ENCODE measurements at places on chromosomes 5 and 9. TPM values are rescaled to one million over a fixed set of nuclear protein-coding genes. Genes with fewer than 3 reads are reported as not detected.

DNA sequence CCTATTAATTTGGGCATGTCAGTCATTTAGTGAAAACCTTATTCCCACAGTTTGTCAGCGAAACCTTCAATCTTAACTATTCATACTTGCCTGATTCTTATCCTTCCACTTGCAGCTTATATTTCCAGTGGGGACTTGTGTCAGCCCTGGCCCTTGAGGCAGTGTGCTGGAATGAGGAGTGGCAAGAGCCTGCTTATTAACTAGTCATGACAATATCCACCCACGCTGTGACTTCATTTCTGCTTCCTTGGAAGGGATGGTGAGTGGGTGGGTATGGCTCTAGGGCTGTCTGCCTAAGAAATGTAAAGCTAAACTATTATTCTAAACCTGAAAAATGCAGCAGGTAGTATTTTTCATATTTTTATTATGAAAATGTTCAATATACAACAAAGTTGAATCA is 34.0 kb upstream of the LURAP1L start:
- H3K27ac ChIP-seq, result no peak overlapping the region
- H3K4me1 ChIP-seq, result no peaks in the 10 kb centered on the region
- H3K27me3 ChIP-seq, result no peaks in the 10 kb centered on the region

DNA sequence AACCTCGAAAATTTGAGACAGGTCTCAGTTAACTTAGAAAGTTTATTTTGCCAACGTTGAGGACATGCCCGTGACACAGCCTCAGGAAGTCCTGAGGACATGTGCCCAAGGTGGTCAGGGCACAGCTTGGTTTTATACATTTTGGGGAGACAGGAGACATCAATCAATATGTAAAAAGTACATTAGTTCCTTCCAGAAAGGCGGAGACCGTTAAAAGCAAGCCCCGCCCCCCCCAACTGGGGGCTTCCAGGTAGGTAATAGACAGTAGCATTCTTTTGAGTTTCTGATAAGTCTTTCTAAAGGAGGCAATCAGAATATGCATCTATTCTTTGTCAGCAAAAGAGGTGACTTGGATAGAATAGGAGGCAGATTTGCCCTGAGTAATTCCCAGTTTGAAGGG is 599 bp upstream of the MOCS2 start:
- H3K4me1 ChIP-seq, result peaks cover 47% of the 10 kb centered on the region
- peak overlapping the region; percentile 99 for H3K4me3 ChIP-seq
- DNase-seq, result no peak
- no peaks in the 10 kb centered on the region for H3K27me3 ChIP-seq
- peaks cover 3% of the 10 kb centered on the region for H3K36me3 ChIP-seq

The KIF24 gene
- total RNA-seq, result 5.8 TPM

- H3K4me1 ChIP-seq, result no peaks in the 10 kb centered on the region
- no peaks in the 10 kb centered on the region for H3K36me3 ChIP-seq
- DNase-seq, result no peak
- peaks cover 25% of the 10 kb centered on the region for H3K27me3 ChIP-seq
Observed at GRCh38 chr5:174306345-174307030, 261.0 kb downstream of the NSG2 start.

GRCh38 chr9:137772281-137772873 is 105.2 kb upstream of the CACNA1B start:
- H3K4me1 ChIP-seq, result no peaks in the 10 kb centered on the region
- H3K27me3 ChIP-seq, result no peaks in the 10 kb centered on the region
- H3K4me3 ChIP-seq, result no peak overlapping the region
- H3K27ac ChIP-seq, result no peak overlapping the region

The TXN gene
- 220 TPM for total RNA-seq

DNA sequence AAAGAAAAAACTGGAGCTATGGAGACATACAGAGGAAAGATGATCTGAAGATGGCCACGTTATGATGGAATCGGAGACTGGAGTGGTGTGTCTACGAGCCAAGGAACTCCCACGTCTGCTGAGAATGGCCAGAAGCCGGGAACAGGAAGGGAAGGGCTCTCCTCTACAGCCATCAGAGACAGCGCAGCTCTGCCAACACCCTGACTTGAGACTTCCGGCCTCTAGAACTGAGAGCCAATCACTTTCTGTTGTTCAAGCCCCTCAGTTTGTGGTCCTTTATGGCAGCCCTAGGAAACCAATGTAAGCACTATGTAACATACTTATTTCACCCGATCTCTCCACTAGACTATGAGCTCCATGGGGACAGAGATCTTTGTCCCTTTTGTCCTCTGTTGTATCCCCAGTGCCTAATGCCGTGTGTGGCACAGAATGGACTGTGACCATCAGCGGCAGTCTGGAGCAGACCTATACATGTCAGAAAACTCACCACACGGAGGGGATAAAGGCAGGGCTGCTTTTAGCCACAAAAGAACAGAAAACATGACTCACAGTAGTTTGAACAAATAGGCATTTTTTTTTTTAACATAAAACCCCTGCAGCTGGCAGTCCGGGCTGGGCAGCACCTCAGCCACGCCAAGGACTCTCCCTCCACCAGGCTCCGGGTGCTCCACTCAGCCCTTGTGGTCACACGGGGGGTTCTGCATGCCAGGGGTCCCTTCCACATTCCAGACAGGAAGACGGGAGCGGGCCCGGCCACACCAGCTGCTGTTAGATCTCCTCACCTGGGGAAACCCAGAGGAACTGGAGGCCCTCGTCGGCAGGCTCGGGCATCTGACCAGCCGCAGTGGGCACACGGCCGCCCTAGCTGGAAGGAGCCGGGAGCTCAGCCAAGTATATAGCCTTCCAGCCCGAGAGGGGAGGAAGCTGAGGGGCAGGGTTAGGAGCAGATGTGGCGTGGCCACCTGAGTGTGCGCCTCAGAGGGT is 16.1 kb upstream of the MXD3 start:
- peaks cover 8% of the 10 kb centered on the region for H3K36me3 ChIP-seq
- H3K27ac ChIP-seq, result no peak overlapping the region
- H3K27me3 ChIP-seq, result no peaks in the 10 kb centered on the region
- peak overlapping the region; percentile 10 for H3K4me3 ChIP-seq
- peak; percentile 37 for DNase-seq
- peaks cover 31% of the 10 kb centered on the region for H3K4me1 ChIP-seq

DNA sequence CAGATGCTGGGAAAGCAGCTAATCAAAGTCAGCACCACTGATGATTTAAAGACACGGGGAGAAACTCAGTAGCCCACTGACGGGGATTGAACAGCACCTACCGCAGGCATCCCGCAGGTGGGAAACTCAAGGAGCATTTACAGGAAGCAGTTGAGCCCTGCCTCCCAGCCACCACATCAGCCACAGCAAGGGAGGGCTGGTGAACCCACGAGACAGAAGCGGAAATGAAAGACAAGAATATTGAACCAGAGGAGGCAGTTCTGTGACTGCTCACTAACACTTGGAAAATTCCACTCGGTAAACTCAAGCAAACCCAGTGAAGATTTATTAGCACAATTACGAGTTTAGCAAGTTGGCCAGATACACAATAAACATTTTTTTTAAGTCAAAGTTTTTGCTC is 10.6 kb upstream of the FAM163B start:
- H3K27ac ChIP-seq, result no peak overlapping the region
- no peaks in the 10 kb centered on the region for H3K36me3 ChIP-seq
- no peaks in the 10 kb centered on the region for H3K27me3 ChIP-seq
- peak; percentile 42 for DNase-seq

The GABBR2 gene
- total RNA-seq, result not detected

The SPATA31A5 gene
- not detected for total RNA-seq

DNA sequence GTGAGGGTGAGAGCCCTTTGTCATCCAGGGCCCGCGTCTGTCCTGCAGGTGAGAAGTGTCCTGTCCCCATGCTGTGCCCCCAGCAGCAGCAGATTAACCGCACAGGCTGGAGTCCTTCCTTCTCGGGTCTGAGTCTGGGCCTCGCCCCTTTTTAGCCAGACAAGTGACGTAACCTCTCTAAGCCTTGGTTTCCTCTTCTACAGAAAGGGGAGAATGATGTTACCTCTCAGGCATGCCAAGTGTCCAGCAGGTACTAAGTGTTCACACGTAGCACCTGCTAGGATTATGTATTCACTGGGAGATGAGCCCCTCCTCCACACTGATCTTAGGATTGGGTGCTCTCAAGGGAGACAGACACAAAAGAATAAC is 6.9 kb downstream of the NEURL1B start:
- no peaks in the 10 kb centered on the region for H3K36me3 ChIP-seq
- H3K4me3 ChIP-seq, result no peak overlapping the region
- peaks cover 14% of the 10 kb centered on the region for H3K27me3 ChIP-seq

The SOHLH1 gene
- not detected for total RNA-seq

The DPM2 gene
- 44.2 TPM for total RNA-seq

- H3K4me3 ChIP-seq, result no peak overlapping the region
- H3K27me3 ChIP-seq, result no peaks in the 10 kb centered on the region
- peaks cover 5% of the 10 kb centered on the region for H3K4me1 ChIP-seq
- no peak for DNase-seq
- no peak overlapping the region for H3K27ac ChIP-seq
- H3K36me3 ChIP-seq, result no peaks in the 10 kb centered on the region
Observed at GRCh38 chr9:27626244-27627187, 53.2 kb upstream of the C9orf72 start.

GRCh38 chr5:7397937-7398336 is 2.0 kb downstream of the ADCY2 start:
- no peaks in the 10 kb centered on the region for H3K36me3 ChIP-seq
- no peak overlapping the region for H3K4me3 ChIP-seq
- no peak for DNase-seq
- no peak overlapping the region for H3K27ac ChIP-seq
- peaks cover 6% of the 10 kb centered on the region for H3K4me1 ChIP-seq

Data from activated T-cell treated with anti-CD3 and anti-CD28 coated beads, Interleukin-2, amount 50 U/mL, for 72 hours (primary cell).